ENCODE measurements at places on chromosomes 12 and 14. TPM values are rescaled to one million over a fixed set of nuclear protein-coding genes. Genes with fewer than 3 reads are reported as not detected.

DNA sequence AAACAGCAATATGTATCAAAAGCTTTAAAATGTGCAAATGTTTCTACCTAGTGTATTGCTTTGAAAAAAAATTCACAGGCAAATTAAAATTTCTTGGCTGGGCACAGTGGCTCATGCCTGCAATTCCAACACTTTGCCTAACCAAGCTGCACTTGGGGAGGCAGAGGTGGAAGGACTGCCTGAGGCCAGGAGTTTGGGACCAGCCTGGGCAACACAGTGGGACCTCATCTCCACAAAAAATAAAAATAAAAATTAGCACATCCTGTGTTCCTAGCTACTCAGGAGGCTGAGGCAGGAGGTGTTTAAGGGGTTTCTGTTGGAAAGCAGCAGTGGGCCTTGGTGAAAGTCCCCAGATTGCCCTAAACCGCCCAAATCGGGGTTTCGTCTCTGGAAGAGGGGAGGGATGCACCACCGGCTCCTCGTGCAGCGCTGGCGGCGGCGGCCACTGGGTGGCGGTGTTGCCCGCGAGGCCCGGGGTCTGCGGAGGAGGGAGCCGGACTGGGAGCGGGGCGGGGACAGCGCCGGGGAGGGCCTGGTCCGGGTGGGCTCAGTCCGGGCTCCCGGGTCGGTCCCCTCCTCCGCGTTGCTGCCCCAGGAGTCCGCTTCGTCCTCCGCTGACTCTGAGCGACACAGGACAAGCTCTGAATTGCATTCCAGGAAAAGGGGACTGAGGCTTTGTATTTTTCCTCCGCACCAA is 265.6 kb downstream of the AACS start:
- peak; percentile 74 for DNase-seq

DNA sequence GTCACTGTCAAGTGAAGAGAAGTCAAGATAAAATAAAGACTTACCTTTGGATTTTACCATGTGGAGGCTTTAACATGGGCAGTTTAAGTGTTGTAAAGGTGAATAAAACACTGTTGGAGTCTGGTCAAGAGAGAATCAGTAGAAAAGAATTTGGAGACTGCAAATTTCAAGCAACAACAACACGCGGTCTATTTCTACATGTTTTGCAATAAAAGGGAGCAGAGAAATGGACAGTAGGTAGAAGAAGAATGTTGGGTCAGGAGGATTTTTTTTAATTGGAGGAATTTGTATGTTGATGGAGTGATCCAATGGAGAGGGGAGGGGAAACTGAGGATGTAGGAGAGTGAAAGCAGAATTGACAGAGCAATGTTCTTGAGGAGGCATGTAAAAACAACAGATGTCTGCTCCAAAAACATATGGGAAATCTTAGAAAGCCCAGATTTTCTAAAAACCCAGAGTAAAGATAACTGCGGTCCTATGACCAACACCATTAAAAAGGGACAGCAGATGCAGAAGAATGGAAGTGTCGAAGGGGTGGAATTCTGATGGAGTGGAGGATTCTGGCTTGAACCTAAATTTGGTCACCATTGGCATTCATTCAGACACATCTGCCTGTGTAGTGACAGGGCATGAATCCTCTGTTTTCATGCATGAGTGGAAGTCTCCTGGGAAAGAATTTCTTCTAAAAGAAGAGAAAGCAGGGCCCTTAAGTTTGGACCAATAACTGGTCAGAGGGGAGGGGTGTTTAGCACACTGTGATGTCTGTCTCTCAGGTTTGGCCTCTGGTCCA is 68.0 kb upstream of the OSBPL8 start:
- peak; percentile 6 for DNase-seq

DNA sequence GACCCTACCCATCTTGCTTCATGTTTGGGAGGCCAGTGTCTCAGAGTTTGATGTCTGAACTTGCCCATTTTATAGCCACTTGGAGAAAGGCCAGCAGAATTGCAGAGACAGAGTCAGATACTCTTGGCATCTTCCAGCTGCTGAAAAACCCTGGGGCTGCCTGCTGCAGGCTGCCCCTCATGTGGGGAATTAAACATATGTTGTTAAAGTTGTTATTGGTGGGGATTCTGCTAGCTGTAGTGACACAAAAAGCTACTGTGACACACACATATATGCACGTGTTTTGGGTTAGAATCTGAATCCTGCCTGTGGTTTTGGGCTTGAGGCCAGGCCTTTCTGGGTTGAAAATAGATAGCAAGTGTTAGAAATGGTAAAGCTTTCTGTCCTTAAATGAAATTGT is 1288.4 kb downstream of the AACS start:
- DNase-seq, result no peak

GRCh38 chr14:79242666-79243065 is 968.6 kb downstream of the DIO2 start:
- DNase-seq, result peak; percentile 88

DNA sequence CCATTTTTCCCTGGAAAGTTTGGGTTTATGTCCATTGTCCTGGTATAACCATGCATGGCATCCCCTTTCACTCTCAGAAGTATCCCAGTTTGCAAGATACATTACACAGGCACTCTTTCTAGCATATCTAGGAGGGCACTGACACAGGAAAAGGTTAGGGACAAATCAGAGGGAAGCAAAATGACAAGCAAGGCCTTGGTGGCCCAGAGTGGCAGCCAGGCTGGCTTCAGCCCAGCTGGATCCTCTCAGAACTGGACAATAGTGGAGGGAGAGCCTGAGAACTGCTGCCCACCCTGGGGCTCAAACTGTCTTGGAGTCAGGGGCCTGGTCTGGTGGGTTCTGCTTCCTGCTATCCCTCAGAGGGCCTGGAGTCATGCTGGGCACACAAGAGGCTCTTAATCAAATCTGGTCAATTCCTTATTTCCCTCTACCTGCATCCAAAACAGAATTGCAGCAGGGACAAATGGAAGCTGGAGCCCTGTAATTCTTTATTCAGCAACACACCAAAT is 2.6 kb downstream of the VDR start:
- DNase-seq, result no peak

GRCh38 chr12:42582498-42582897 is 7.0 kb downstream of the PRICKLE1 start:
- DNase-seq, result no peak

GRCh38 chr14:68828698-68829097 is 35.8 kb upstream of the ZFP36L1 start:
- DNase-seq, result no peak

Gene LACRT
- not detected for total RNA-seq

All from tongue (tissue), 3 donors.